ENCODE measurements at places on chromosomes 16 and 17.

GRCh38 chr17:36647636-36648035 is 46.3 kb downstream of the MRM1 start:
- DNase-seq = no peak

GRCh38 chr16:1008085-1008484 is 26.5 kb downstream of the SOX8 start:
- DNase-seq = no peak

DNA sequence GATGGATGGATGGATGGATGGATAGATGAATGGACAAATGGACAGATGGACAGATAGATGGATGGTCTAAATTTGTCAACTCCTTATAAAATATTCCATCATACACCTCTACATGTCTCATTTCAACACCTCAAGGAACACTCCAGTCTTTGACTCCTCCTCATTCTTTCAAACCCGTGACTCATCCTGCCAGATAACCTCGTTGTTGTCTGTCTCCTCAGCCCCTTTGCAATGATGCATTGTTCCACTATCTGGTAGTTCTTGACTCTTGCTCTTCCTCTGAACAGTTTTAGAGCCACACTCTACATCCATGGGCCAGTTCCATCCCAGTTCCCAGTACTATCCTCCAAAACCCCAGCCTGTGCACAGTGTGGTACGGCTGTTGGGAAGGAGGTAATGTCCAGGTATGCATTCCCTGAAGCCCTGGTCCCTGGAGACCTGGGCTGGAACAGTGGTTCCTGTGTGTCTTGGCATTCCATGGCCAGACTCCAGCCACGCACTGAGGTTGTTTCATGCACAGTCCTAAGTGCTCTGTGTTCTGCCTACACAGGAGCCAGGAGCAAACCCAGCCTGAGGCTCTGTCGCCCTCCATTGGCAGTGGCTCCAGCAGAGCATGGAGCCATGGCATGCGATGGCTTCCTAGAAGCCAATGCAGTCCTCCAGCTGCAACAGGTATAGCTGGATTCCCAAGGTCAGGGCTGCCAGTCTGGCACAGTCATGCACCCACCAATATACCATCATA is 105.7 kb downstream of the C17orf67 start:
- no peak for DNase-seq

DNA sequence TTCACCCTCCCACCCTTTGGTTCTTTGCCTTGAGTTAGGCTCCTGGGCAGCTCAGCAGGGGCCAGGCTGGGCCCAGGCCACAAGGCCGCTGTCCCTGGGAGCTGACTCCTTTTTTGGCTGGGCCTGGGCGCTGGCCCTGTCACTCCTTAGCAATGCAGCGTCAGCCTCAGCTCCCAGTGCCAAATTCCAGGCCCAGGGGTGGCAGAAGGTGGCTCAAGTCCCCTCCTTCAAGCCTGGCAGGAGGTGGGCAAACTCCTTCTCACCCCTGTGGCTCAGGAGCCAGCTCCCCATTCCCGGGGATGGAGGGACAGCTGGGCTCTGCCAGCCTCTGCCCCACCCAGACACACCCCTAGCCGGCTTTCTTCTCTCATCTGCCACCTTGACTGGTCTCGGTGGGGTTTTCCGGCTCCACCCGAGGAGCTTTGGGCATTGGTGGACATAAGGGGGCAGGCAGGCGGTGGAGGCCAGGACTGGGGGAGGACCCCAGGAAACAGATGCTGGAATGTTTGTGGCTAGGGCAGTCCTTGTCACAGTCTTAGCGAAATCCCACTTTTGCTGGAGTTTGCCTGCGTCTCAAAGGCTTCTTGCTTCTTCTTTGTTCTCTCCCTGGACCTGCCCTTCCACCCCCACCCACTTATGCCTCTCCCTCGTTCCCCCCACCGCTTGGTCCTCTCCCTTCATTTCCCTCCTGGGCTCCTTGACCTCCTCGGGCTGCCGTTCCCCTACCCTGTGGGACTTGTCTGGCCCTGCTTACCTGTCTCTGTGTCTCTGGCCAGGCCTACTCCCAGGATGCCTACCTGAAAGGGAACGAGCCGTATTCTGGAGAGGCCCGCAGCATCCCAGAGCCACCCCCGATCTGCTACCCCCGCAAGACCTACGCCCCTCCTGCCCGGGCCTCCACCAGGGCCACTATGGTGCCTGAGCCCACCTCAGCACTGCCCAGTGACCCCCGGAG is 37.4 kb downstream of the ARHGAP23 start:
- DNase-seq = no peak

DNA sequence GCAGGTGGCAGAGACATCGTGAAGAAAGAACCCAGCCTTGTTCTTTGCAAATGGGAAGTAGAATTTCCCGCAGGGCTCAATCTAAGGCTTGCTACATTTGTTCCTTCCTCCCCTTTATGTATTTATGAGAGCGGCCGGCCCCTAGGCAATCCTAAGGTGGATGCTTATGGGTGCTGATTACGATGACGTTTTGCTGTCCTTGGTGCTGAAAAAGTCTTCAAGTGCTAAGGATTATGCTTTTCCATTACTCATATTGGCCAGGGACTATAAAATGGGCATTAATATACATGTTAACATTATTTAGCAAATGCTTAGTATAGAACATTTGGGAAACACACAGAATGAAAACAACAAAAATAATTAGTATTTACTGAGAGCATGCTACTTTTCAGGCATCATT is 313.3 kb upstream of the XYLT1 start:
- no peak for DNase-seq

DNA sequence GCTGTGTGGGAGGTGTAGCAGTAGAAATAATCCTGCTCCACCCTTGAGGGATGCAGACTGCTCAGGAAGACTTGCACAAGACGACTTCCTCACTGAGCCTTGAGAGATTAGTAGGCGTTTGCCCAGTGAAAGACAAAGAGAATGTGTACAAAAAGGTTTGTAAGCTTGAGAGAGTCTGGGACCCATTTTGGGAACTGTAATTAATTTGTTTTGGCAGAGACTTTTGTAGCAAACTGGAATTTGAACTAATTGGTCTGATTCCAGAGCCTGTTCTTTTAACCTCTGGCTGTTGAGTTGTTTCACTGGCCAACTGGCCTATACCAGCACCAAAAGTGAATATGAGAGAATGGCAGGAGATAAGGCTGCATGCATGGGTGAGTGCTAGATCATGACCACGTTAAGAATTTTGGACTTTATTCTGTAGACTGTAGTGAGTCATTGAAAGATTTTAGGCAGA is 75.5 kb downstream of the AATF start:
- no peak for DNase-seq

GRCh38 chr17:46815474-46816353 is 2.8 kb downstream of the WNT3 start:
- no peak for DNase-seq

DNA sequence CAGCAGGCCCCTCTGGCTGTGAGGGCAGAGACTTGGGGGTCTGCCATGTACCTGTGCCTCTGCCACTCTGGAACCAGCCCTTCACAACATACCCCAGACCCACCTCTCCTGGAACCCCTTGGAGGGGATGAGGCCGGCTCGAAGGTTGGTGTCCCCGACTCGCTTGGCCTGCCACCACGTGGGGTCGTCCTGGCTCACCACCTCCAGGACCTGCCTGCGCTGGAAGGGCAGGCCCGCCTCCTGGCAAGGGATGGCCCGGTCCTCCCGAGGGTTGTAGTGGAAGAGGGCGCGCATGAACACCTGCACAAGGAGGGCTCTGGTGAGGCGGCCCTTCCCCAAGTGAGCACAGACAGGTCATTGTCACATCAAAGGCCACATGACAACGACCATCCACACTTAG is 12.2 kb downstream of the MPP3 start:
- DNase-seq = no peak

- no peak for DNase-seq
Observed at GRCh38 chr16:65289022-65289421, 167.2 kb upstream of the CDH11 start.

- DNase-seq = no peak
Observed at GRCh38 chr16:87406495-87407088, 14.5 kb downstream of the MAP1LC3B start.

GRCh38 chr16:2308089-2308962 is 32.2 kb downstream of the ABCA3 start:
- no peak for DNase-seq

GRCh38 chr16:85557971-85558657 is 55.0 kb upstream of the GSE1 start:
- peak; percentile 48 for DNase-seq

DNA sequence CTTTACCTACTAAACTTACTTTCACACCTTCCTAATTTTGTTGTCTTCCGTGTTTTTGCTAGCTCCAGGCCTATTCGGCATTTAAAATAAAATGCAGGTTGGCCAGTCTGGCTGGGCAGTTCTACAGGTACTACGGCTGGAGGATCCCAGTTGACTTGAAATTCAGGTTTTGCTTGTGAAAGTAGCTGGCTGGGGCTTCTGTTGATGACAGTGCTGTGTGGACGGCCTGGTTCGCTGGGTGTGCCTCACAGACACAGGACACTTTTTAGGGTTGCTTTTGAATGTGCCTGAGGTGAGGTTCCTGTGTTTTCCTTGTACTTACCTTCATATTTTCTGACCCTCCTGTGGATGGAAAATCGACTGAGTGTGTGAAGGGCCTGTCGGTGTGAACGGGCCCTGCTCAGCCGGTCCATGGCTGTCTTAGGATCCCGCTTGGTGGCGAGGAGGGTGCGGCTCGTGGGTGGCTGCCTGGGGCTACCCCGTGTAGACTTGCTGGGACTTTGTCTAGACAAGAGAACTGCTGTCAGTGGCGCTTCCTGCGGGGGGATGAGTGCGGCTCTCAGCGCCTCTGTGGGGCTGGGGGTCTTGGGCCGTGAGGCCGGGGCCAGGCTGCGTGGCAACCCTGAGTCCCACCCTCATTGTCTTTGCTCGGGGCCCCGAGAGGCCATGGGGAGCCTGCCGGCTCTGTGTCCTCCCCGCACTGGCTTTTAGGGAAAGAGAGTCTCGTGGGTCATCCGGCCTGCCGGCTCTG is 18.7 kb upstream of the ZNF750 start:
- DNase-seq = peak; percentile 49

- DNase-seq = no peak
Observed at GRCh38 chr16:72923757-72924156, 124.2 kb downstream of the ZFHX3 start.

- no peak for DNase-seq
Observed at GRCh38 chr16:27795992-27796614, 246.2 kb downstream of the KATNIP start.

GRCh38 chr17:64638552-64639203 is 23.4 kb downstream of the SMURF2 start:
- DNase-seq = no peak

- DNase-seq = peak; percentile 58
Observed at GRCh38 chr17:74737299-74738050, 419 bp downstream of the RAB37 start.

DNA sequence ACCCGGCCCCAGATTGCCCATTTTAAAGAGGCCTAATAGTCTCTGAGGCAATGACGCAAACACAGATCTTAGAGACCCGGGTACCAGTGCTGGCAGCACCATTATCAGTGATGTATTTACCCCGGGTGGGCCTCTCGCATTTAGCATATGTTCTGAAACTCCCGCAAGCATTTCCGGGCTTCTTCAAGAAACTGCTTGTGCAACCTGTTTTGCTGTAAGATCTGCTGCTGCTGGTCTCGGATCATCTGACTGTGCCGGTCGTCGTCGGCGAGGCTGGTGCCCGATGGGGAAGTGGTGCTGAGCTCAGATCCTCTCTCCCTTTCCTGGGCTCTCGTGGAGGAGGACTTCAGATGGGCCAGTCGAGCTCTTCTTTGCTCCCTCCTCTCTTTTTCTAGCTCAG is 12.5 kb downstream of the CEP295NL start:
- peak; percentile 61 for DNase-seq

GRCh38 chr16:9438991-9439390 is 347.5 kb downstream of the HAPSTR1 start:
- no peak for DNase-seq

DNA sequence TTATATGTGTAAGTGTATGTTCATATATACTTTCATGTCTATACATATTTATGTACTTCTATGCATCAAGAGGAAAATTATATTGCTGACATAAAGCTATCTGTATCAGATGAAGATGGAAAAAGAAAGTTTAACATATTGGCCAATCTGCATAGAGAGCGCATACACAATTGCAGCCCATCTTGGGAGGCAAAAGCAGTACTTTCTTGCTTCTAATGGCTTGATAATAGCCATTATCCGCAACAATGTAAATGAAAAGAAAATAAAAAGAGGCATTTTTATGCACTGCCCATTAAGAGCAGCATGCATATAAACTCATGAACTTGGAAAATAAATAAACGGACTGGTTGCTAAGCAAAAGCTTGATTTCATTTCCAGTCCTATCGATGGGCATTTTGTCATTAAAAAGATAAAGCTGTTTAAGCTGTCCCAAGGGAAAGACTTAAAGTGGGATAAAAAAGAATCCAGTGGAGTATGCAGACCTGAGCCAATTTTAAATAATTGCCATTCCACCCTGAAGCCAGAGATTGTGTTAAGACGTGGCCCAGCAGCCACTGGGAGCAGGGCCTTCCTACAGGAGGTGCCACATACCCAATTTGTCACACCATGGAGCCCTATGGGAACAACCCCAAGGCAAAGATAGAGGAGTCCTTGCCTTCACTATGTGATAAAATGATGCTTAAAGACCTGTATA is 183.6 kb upstream of the CDH11 start:
- DNase-seq = no peak

DNA sequence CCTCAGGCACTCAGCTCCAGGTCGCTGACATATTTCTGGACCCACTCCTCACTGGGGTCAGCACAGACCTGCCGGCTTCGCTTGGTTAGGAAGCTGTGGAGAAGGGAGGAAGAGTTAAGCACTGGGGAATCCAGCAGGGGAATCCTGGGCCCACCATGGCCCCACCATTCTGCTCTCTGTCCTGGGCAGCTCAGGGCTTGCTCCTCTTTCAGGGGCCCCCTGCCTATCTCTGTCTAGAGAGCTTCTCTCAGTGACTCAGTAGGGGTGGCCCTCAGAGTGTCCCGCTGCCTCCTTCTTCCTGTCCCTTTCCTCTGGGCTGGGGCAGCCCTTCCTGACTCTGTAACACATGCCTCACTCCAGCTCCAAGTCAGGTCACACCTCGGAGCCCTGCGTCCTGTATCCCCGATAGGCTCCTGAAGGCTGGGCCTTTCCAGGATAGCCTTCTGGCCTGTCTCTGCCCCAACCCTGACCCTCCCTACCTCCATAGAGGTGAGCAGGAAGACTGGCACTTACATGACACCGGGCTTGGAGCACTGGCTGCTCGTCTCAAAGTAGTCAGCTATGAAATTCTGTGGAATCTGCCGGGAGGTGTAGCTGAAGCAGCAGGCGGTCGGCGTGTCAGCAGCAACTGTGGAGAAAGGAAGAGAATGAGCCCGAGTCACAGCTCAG is 1.1 kb downstream of the CCL3 start:
- no peak for DNase-seq

DNA sequence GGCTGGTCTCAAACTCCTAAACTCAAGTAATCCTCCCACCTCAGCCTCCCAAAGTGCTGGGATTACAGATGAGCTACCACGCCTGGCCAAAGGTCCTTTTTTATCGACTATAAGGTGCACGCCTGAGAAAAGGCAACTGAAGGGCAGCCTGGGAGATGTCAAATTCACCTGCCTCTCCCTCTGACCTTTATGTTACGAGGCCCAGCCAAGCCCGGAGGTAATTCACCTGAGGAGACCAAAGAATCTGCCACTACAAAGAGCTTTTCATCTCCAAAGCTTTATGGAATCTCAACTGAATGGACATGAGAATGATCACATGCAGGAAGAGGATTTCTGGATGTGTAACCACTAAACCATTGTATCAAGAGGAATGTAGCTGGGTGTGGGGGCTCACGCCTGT is 37.2 kb downstream of the LYRM1 start:
- no peak for DNase-seq

GRCh38 chr17:53428913-53429312 is 393.8 kb upstream of the KIF2B start:
- DNase-seq = no peak

All from CD4-positive, alpha-beta T cell treated with Interleukin-17A for 1 hour (primary cell).